ENCODE measurements at places on chromosomes 5 and 9.

GRCh38 chr9:112084907-112085306 is 90.2 kb downstream of the SUSD1 start:
- DNase-seq, result no peak

GRCh38 chr9:133332381-133332730 is 3.6 kb downstream of the SURF6 start:
- peak; percentile 18 for DNase-seq

GRCh38 chr9:117887383-117887782 is 183.2 kb downstream of the TLR4 start:
- DNase-seq, result no peak

DNA sequence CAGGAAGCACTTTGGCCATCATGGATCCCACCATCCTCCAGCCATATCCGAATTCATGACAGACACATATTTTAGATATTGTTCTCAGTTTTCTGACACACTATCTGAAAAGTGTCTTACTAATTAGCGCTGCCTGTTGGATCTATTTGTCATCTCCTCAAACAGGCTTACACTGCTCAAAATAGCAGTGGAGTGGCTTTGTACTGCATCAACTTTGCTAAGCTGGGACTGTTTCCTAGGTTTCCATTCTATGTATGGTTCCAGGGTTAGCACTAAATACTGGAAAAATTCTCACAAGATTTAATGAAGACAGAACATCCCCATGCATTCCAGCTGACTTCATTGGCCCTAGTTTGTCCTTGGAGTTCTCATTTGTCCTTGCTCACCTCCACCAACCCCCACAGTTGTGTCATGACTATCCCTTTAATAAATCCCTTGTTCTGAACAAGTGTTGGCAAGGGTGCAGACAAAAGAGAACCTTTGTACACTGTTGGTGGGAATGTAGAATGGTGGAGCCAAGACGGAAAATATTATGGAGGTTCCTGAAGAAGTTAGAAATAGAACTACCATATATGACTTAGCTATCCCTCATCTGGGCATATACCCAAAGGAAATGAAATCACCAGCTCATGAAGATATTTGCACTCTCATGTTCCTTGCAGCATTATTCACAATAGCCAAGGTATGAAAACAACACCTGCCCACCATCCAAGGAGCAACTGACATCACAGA is 136.5 kb upstream of the RAI14 start:
- DNase-seq, result no peak

DNA sequence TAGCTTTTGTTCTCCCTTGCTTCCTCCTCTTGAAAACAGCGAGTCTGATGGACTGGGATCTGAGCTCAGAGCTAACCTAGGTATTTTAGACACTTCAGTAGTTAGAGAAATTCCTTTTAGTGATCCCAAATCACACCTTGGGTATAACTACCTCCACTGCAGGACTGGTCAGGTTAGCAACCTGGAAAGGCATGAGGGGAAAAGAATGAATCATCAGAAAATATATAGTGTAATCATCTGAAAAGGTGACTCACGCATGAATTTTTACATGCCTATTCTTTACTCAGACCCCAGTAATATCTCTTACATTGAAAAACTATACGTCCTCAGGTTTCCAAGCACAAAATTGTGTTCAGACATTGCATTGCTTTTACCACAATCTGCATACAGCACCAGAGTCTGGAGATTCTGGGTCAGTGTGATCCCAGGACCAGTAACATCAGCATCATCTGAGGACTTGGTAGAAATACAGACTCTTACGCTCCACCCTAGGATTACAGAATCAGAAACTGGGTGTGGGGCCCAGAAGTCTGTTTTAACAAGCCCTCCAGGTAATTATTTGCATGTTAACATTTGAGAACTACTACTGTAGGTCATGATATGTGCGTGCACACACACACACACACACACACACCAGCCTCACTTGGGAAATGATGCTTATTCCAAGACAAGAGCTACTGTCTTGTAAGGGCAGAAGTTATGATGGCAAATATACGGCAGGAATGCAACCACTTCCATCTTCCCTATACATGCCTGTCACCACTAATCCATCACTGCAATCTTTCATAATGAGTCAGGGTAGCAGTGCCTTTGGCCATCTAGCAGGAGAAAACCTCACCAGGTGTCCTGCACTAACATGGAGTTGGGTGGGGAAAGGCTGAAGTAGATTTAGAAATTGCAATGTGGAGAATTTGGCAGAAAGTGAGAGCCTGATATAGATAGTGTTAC is 271.6 kb upstream of the MAP3K1 start:
- no peak for DNase-seq

DNA sequence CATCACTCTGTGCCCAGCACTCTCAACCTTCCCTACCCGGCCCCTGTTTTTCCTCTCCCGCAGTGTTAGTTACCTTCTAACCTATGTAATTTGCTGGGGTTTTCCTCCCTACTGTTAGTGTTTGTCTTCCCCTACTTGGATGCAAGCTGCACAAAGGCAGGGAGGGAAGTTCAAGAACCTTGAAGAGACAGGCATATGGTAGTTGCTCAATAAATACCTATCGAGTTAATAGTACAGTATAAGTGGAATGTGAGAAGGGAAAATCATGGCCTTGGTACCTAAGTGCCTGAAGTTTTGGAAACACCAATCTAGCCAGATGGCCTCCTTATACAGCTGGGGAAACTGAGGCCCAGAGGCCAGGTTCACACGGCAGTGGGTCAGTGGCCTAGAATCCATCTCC is 24.2 kb downstream of the PDGFRB start:
- no peak for DNase-seq

- no peak for DNase-seq
These were observed 13.8 kb downstream of the ACO1 start for GRCh38 chr9:32398207-32398606.

GRCh38 chr5:89069591-89069990 is 186.6 kb upstream of the MEF2C start:
- DNase-seq, result no peak
